Activated CD8-positive, alpha-beta memory T cell treated with anti-CD3 and anti-CD28 coated beads for 48 hours (primary cell): ENCODE measurements at places on chromosomes 1 and 21.

- no peak for DNase-seq
Measured at GRCh38 chr1:9459816-9460407, 79.4 kb upstream of the SLC25A33 start.

GRCh38 chr21:26570203-26570602, 2.9 kb downstream of the CYYR1 start:
- DNase-seq = no peak

- no peak for DNase-seq
Measured at GRCh38 chr1:95426772-95427171, 192.8 kb downstream of the RWDD3 start.

DNA sequence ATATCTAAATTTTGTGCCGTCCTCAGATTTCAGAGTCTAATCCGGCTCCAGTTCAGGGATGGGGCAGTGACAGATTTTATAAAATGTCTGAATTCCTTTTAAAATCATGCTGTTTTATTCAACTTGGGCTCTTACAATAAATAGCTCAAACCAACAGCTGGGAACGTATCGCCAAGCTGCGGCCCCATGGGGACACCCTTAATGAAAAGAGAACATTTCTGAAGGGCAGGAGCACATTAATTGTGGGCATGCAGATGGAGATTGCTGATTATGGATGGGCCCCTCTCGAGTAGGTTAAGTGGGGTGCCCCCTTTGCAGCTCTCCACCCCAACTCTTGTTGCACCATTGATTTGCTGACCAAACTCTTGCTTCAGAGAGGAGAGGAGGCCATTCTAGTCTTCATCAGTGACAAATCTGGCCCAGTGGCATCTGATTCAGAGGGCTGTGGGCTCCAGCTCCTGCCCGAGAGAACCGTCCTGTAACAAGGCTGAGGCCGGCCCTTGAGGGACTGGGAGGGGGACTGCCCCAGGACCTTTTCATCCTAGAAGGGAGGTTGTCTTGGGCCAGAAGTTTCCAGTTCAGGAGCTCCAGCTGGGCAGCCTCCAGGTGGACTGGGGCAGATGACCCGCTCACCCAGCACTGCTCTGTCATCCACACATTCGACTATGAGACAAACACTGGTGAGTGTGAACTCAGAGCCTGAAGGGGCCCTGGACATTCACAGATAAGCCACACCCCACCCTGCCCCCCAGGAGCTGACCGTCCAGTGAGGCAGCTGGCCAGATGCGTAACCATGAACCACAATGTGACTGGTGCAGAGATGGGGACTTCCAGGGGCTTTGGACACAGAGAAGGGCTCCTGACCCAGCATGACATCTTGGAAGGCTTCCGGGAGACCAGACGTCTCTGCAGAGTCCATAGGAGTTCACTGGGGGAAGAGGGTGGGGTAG, 55.1 kb upstream of the TMEM51 start:
- no peak for DNase-seq

DNA sequence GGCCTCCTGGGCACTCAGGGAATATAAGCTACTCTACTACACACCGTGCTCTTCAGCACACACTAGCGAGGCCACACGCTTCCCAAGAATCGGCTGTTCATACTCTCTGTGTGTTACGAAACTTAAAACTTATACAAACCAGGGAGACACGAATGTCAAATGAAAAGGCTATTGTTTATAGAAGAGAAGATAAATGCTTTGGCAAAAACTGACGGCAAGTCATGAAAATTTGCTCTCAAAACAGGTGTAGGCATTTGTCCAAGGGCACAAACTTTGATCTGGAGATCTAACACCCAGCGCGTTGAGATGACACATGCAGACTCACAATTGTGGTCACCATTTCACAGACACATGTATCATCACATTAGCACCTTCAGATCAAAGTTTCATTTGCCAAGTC, 46.1 kb downstream of the USP48 start:
- no peak for DNase-seq

DNA sequence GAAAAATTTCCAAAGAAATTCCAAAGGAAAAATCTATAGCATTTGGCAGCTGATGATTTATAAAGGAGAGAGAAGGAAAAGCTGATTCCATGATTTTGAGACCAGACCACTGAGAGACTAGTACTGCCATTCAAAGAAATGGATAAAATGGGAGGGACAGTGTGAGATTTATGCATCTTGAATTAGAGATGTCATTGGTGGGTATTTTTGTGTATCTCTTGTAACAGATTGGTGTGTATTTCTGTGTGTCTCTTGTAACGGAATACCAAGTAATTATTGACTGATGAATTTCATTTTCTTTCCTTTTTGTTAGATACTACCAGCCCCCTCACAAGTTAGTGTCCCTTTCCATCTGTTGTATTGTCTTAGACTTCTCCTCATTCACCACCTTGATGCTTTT, 102.2 kb downstream of the OLFML2B start:
- no peak for DNase-seq

GRCh38 chr1:170700842-170701615, 37.1 kb downstream of the PRRX1 start:
- no peak for DNase-seq

GRCh38 chr1:53740621-53741105, 1.7 kb upstream of the GLIS1 start:
- no peak for DNase-seq

GRCh38 chr1:46445773-46446256, 43.8 kb upstream of the DMBX1 start:
- no peak for DNase-seq

DNA sequence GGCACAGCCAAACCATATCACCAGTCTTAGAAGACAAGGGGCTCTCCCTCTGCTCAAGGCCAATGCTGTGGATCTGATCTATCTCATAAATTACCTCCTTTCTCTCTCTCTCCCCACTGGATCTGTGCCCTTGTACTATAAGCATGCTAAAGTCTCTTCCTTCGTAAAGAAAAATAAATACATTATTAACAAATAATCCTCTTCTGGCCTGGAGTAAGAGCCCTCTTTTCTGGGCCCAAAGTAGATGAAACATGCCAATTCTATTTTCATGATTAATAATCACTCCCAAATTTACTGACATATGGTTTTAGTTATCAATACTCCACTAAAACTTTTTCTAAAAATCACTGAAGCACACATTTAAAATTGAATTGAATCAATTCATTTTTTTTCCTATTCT, 889.7 kb downstream of the ADGRL2 start:
- no peak for DNase-seq

DNA sequence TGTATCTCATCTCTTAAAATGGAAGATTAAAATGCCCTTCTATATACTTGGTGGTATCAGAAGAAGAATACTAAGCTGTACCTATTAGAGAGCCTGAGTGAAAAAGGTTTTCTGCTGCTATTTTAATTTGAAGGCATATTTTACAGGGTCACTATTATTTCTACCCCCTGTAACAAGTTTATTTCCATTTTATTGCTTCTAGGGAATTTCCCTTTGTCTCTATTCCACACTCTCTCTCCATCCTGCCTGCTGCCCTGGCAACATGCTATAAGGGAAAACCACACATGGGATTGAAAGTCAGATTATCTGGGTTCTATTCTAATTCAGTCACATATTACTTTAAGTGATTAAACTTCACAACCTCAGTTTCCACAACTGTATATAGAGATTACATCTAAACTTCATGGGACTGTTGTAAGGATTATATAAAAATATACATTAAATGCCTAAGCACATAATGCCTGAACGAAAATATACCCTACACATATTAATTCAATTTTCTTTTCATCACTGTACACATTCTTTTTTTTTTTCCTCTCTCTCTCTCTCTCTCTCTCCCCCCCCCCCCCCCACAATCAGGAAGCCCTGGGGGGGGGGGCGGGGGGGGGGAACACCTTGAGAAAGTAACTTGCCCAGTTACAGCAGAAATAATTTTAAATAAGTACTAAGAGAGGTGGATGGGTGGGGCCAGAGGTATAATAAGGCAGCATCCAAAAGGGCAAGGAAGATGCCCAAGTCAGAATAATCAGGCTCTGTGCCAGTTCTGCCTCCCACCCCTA, 51.5 kb downstream of the LUZP1 start:
- no peak for DNase-seq

GRCh38 chr1:113545210-113545609, 154.9 kb downstream of the MAGI3 start:
- no peak for DNase-seq

DNA sequence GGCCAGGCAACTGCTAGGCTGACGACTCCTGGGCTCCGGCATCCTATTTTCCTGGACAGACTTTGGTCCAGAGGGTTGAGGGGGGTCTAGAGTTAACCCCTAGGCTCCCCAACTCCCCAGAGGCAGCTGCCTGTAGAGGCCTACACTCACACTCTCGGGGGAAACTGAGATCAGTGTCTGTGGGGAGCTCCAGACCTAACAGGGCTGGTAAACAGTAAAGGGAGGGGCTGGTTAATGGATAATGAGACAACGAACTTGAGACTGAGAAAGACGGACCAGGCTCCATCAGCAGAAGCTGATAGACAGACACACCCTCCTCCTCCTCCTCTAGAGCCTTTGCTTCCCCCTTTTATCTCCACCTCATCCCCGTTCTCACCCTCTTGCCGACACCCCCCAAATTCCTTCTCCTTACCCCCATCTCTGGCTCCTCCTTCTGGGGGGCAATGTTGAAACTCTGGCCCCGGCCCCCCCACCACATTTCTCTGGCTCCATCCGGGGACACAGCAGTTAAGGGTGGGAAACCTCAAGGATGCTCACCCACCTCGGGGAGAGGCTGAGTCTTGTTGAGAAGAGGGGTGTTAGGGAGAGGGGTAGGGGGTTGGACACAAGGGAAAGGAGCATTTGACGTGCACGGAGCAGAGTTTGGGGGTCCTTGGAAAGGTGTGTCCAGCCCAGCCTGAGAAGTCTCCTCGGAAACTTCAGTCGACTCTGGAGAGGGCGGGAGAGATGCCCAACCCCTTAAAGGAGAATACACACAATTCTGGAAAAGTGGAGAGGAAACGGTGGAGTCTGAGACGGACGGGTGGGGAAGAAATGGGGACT, at the start of gene MTMR11:
TSS of gene MTMR11 (minus strand) at position 710 of the 822 bp plus-strand sequence. CDS start at position 478, 232 bp downstream.
- DNase-seq = no peak

DNA sequence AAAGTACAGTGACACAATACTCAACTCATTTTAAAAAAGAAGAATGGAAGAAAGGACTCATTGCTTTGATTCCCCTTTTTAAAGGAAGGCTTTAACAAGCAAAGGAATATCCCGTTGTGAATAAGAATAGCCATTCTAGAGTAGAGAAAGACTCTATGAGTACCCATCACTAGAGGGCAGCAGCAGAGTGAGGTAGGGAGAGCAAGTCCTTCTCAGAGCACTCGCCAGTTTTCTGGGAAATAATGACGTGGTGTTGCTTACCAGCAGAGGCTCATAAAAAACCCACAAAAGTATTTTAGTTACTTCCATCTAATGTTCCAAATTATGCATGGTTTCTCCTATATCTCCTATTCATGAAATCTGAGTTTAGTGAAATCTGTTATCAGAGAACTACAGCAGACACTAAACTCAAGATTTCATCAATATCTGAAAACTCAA, 74.6 kb downstream of the USP24 start:
- DNase-seq = no peak

GRCh38 chr1:31523769-31524168, 52.5 kb upstream of the TINAGL1 start:
- DNase-seq = no peak

DNA sequence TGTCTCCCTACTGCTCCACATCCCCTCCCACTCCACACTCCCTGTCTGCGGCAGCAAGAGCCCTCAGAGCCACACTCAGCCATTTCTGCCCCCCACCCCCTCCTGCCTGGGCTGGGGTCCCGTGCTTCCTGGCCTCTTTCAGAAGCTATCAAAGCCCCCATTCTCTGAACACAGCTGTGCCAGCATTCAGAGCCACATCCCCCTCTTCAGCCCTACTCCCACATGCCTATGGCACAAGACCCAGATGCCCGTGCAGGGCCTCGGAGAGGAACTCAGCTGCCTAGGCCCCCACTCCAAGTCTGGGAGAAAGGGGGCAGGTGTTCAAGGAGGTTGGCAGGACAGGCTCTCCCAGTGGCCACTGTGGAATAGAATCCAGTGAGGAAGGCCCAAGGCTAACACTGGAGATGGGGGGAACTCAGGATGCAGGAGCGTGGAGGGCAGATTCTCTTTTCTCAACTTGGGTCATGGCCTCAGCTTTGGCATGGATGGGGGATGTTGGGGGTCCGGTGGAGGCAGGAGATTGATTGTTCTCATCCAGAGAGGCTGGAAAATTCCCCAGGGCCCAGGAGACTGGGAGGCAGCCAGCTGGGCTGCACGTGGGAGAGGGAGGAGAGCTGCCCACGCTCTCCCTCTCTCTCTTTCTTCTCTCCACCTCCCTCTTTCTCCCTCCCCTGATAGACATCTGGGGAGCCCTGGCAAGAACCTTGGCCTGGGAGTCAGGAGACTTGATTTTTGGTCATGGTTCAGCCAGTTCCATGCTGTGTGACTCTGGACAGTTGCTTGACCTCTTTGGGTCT, 3.5 kb upstream of the BCAN start:
- no peak for DNase-seq

- no peak for DNase-seq
Measured at GRCh38 chr21:14763695-14764064, 217.6 kb upstream of the SAMSN1 start.

GRCh38 chr1:41835485-41835884, 83.2 kb downstream of the HIVEP3 start:
- no peak for DNase-seq

- no peak for DNase-seq
Measured at GRCh38 chr21:40606341-40606740, 240.6 kb downstream of the DSCAM start.

GRCh38 chr1:94011709-94012595, 102.7 kb upstream of the GCLM start:
- DNase-seq = no peak

GRCh38 chr1:241423541-241424479, 66.8 kb upstream of the RGS7 start:
- no peak for DNase-seq

- DNase-seq = no peak
Measured at GRCh38 chr1:34166625-34167361, 1.8 kb upstream of the CSMD2 start.

DNA sequence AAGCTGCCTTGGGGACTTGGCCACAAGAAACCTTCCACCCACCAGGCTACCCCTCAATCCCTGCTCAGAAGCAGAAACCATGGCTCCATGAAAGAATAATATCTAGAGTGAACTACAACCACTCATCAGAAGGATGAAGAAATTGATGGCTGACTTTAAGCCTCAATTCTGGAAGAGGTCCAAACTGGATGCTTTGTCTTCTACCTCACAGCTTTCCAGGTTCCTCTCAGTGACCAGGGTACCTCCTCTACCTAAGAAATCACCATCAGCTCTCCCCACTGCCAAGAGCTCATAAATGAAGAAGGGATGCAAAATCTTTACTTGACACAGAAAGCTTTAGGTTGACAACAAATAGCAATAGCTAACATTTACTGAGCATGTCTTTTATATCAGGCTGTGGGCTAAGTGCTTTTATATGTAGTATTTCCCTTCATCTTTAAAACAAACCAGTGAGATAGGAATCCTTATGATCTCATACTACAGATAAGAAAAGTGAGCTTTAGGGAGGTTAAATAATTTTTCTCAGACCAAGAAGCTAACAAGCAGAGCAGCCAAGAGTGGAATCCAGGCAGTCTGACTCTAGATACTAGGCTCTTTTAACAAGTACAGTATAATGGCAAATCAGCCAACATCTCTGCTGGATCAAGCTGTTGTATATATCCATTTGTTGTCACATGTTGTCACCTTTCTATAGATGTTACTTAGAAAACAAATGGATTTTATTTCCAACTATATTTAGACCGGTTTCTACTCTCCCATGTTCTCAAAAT, 243.0 kb upstream of the SGIP1 start:
- no peak for DNase-seq

- no peak for DNase-seq
Measured at GRCh38 chr1:230381585-230381984, 44.5 kb downstream of the PGBD5 start.
